Left ventricle myocardium superior (tissue), 1 donor: ENCODE measurements at places on chromosomes 11 and 22.

DNA sequence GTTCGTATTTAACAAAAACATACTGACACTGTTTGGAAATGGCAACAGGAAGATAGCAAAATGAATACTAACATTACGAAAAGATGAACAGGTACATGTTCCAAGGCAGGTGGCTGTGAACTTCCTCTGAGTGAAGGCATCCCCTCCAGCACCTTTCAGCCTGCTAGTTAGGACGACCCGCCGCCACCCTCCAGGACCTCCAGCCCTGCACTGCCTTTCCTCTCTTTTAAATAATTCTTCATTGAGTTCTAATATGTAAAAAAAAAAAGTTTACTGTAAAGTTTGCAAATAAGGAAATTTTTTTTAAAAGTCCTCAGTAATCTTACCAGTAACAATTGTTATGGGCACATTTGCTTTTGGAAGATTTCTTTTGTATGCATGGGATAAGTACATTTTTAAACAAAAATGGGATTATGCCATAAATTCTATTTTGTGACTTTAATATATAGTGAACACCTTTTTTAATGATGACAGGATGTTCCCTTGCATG, 6.0 kb downstream of the NEAT1 start:
- no peak for DNase-seq

DNA sequence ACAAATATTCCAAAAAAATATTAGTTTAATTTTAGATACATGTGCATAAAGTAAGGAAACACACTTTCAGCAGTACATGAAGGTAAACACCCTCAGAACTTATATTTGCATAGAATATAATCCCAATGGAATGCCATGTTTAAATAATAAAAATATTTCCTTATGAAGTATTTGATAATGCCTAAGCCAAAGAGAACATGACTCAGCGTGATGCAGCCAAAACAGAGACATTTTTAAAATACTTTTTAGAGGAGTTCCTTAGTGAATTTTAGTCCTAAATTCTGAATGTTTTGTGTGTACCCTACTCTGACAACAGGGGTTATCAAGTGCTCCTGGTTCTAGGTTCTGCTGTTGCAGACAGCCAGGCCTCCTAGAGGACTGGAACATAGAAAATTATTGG, 39.1 kb upstream of the POU2AF2 start:
- DNase-seq, result no peak

GRCh38 chr11:2519862-2520735, 75.3 kb downstream of the KCNQ1 start:
- DNase-seq, result no peak

GRCh38 chr11:119417726-119418540, 5.0 kb downstream of the THY1 start:
- DNase-seq, result no peak

GRCh38 chr22:47816121-47816862, 1053.8 kb downstream of the TBC1D22A start:
- no peak for DNase-seq
